Hypothalamus (tissue), 51 donors: ENCODE measurements at places on chromosomes 1 and 21.

DNA sequence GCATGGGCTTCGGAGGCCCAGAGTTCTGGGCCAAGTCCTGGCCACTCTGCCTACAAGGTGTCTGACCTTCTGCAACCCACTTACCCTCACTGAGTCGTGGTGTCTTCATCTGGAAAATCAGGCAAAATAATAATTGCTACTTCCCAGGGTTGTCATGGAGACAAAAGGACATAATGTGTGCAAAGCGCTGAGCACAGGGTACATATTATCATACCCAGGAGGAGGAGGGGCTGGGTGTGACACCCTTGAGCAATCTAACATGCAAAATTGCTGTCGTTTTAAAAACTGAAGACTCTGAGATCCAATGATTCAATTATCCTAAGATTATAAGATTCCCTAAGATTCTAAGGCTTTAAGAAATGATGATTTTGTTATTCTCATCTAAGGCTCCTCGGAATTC lies 459.5 kb downstream of the PTPRU start:
- DNase-seq = no peak

DNA sequence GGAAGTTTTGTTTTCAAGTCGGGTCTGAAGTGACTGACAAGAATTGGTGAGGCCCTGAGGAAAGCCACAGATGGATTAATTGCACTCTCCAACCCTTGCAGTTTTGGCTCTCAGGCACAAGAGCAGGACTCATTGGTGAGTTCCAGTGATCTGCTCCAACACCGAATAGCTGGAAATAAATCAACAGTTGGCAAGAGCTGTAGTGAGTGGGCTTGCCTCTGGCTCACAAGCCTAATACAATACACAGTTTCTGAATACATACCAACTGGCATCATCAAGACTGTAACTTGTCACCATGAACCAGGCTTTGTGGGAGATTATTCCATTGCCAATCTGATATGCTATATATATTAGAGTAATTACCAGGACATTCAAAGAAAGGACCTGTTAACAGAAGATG lies 131.6 kb downstream of the GRIK1 start:
- no peak for DNase-seq

DNA sequence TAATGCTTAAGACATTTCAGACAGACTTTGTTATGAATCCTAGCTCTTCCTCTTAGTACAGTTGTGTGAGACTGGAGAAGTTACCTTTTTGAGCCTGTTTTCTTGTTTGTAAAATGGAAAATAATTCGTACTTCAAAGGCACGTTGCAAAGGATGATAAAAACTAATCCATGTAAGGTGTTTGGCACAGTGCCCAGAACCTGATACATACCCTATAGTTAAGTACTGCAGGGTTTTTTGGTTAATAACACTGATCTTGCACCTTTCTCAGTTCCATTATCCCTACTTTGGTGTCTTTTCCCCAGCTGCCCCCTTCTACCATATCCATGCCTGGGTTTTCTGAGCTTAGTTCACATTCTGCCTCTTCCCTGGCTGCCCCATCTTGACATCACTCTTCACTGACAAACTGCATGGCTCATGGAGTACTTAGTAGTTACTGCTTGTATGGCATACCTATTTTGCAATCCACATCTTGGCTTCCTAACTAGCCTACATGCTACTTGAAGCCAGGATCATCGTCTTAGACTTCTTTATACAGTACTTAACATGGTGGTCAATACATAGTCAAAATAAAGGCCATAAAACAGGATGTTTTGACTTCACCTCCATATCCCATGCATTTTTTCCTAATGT lies 10.1 kb downstream of the CCDC185 start:
- no peak for DNase-seq

GRCh38 chr1:192700834-192701271 lies 64.9 kb downstream of the RGS13 start:
- DNase-seq = no peak

DNA sequence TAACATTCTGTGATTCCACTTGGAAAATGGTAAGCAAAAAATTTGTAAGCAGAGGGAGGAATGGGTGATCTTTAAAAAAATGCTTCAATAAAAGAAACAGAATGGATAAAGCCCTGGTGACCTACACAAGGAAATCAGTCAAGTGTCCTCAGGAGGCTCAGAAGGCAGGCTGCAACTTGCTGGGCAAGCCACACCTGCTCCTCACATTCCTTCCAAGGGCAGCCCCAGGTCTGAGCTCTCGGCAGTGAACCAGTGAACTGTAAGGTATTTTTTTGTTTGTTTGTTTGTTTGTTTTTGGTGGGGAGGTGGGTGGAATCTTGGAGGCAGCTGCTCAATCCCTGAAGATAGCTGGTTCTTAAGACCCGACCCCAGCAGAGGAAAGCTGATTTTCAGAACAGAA lies 4.4 kb downstream of the TACSTD2 start:
- no peak for DNase-seq

- DNase-seq = no peak
Observed at GRCh38 chr1:92118826-92119225, 38.7 kb downstream of the BTBD8 start.

GRCh38 chr1:175126347-175126746 lies 58.7 kb downstream of the TNN start:
- DNase-seq = no peak

GRCh38 chr1:198903203-198903602 lies 264.4 kb downstream of the PTPRC start:
- peak; percentile 20 for DNase-seq

DNA sequence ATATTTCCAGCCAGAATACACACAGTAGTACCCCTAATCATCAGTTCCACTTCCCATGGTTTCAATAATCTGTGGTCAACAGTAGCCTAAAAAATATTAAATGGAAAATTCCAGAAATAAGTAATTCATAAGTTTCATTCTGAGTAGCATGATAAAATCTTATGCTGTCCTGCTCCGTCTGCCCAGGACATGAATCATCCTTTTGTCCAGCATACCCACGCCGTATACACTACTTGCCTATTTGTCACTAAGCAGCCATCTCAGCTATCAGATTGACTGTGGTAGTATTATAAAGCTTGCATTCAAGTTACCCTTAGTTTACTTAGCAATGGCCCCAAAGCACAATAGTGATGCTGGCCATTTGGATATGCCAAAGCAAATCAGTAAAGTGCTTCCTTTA lies 118.7 kb downstream of the SLC5A9 start:
- DNase-seq = no peak

DNA sequence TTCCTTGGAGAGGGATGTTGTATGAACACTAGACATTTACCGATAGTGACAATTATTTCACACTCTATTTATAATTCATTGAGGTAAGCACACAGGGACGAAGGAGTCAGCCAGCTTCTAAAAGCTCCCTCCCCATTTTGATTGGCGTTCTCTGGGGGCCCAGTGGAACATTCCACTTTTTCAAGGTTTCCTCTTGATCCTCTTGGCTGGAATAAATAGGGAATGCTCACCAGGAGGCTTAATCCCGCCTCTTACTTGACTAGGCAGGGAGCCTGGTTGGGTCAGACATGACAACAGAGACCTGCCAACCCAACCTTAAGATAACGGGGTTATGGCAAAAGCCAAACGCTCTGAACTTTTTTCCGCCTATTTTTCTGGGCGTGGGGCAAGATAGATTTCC lies 974 bp downstream of the ACTN2 start:
- DNase-seq = no peak

DNA sequence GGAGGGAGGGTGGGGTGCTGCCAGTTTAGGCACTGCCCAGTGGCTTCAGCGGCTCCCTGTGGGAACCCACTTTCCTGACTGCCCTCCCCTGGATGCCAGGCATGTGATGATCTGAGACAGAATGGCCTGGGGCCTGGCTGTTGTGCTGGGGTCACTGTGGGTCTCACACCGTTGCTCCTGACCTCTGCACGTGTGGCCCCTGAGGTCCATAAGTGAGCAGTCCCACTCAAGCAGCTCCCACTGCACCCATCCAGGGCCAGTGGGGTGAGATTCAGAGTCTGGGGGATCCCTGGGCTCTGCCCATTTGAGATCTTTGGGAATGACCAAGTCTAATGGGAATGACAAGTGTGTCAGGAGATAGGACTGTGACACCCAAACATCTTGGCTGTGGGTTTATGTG lies 18.0 kb downstream of the PODN start:
- DNase-seq = no peak

- DNase-seq = no peak
Observed at GRCh38 chr1:97123717-97124431, 402.3 kb downstream of the PTBP2 start.

DNA sequence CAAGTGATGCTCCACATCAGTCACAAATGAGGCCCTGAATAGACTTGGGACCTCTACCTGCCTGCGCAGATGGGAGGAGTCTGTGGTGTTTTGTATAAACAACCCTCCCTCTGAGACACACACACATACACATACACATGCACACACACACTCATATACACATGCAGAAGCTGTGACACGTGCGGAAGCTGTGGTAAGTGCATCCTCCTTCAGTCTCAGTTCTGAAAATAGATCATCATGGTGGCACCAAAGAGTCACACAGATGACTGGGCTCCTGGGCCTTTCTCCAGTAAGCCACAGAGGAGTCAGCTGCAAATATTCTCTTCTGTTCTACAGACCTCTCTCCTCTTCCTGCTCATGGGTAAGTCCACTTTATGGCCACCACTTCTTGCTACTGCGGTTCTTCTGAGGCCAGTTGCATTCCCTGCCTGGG lies at the start of gene LY9:
Gene LY9 (plus strand): TSS at position 224 of the 433 bp plus-strand sequence. CDS start 14 bp downstream, at position 238.
- no peak for DNase-seq

- no peak for DNase-seq
Observed at GRCh38 chr21:43307677-43308070, 119.3 kb downstream of the SIK1 start.

DNA sequence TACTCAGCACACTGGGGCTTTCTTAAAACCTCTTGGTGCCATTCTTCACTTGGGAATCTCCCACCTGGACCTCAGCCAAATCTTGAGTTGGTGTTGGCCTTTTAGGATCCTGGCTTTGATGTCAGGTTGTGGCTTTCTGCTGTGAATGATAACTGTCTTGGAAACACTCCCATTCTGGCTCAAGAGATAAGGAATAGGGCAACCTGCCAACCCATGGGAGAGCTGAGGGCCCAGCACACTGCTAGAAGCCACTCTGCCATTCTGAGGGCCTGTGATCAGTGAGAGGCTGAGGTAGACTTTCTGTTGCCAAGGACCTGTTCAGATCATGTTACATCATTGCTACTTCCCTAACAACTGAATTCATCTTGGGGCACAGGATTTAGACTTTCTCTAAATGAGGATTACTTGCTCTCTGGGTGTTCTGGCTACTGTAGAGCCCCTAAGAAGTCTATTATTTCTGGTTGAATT lies 45.8 kb downstream of the TTC39A start:
- no peak for DNase-seq

DNA sequence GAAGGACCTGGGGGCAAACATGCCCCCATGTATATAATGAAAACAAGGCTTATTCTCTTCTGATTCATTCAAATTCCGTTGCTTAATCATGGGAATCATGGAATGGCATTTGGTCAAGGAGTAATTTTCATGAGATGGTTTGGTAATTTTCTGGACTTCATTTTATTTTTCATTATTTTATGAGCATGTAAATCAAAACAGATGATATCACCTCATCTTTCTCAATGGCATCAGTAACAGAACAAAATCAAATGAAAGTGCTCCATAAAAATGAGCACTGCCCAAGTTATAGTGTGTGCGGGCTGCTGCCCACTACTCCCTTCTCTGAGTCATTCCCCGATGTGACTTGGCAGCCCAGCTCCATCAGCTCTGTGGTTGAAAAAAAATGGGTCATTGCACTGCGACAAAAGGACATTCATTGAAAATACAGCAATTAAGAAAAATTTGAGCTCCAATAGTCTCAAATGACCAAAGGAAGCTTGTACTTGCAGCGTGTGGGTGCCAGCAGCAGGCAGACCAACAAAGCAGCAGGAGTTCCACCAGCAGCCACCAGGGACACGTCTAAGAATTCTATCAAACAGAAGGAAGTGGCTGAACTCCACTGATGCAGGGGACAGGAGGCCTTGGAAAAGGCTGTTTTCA lies 84.3 kb upstream of the VAV3 start:
- peak; percentile 56 for DNase-seq

DNA sequence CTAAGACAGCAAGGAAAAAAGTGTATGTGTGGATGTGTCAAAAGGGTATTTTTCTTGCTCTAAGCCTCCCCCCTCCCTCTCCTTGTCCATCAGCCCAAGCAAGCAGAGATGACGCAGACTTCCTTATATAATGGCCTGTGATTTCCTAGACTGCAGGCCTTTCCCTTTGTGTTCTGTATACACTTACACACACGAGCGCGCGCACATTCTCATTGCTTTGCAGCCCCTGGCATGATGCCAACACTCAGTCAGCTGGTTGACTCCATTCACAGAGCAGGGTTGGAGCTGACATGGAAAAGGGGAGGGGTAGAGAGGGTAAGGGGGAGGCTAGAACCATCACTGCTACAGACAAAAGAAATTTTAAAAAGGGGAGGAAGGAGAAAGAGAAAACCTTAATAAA lies 41.8 kb downstream of the GATAD2B start:
- peak; percentile 91 for DNase-seq

DNA sequence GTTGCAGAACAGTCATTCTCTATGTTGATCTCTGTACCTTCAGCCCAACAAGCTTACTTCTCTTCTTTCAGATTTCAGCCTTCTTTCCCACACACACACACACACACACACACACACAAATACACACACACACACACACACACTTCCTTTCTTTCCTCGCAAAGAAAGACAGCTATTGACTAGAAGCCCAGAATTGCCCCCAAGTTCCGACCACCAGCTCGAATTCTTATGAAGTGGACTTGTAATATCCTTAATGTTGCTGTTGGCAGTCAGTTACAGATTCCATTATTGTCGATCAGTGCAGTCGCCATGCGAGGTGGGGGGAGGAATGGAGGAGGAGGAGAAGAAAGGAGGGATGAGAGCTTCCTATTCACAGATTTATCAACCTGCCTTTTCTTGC lies 125.5 kb downstream of the CLEC20A start:
- DNase-seq = no peak

DNA sequence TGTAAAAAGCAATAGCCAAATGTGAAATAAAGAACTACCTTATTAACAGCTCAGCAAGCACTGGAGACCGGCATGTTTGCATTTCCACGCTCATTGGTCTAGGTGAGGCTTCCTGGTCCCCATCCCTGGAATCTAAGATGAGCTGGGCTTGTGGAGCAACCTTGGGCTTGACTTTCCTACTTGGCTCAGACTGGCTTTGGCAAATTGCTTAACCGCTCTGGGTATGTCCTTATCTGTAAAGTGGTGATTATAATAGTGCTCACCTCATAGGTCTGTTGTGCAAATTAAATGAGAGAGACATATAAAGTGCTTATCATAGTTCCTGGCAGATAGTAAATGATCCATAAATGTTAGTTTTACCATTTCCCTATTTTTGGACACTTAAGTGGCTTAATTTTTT lies 49.4 kb upstream of the CACNA1E start:
- DNase-seq = no peak

- DNase-seq = no peak
Observed at GRCh38 chr1:81689531-81689941, 111.2 kb upstream of the ADGRL2 start.

- DNase-seq = no peak
Observed at GRCh38 chr21:45236481-45236880, 51.2 kb downstream of the POFUT2 start.

GRCh38 chr21:43925096-43925481 lies 60.1 kb downstream of the AGPAT3 start:
- DNase-seq = no peak
